ENCODE measurements at places on chromosomes 2 and 18. TPM values are rescaled to one million over a fixed set of nuclear protein-coding genes. Genes with fewer than 3 reads are reported as not detected.
A peak's percentile ranks its signal among the peaks of the same experiment; 100 is the strongest.

- no peak overlapping the region for H3K4me3 ChIP-seq
- H3K36me3 ChIP-seq, result no peaks in the 10 kb centered on the region
- no peaks in the 10 kb centered on the region for H3K27me3 ChIP-seq
Measured at GRCh38 chr2:142075826-142076225, 55.0 kb downstream of the LRP1B start.

GRCh38 chr18:7982216-7982615 lies 415.1 kb downstream of the PTPRM start:
- no peak for DNase-seq
- no peaks in the 10 kb centered on the region for H3K4me1 ChIP-seq
- no peaks in the 10 kb centered on the region for H3K27me3 ChIP-seq
- no peaks in the 10 kb centered on the region for H3K36me3 ChIP-seq
- H3K27ac ChIP-seq, result no peak overlapping the region

DNA sequence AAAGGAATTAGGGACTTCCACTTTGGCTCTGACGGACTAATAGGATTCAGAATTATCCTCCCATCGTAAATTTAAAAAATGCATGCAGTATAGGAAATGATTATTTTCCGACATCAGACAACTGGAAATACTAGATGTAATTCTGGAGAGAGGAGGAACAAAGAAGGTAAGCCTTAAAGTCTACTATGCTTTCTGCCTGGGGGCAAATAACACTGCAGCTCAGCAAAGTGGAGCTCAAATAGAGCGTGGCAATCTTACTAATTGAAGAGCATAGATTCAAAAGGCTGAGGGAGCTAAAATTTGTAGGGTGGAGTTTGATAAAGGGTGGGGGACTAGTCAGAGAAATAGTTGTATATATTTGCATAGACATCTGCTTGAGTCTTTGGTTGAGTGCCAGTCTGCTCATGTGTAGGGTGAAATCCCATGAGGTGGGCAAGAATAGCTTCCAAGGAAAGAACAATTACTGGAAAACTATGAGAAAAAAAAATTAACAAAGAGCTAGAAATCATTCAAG lies 23.8 kb downstream of the COPS8 start:
- H3K27me3 ChIP-seq, result no peaks in the 10 kb centered on the region
- no peaks in the 10 kb centered on the region for H3K4me1 ChIP-seq
- no peak overlapping the region for H3K4me3 ChIP-seq
- H3K27ac ChIP-seq, result no peak overlapping the region

DNA sequence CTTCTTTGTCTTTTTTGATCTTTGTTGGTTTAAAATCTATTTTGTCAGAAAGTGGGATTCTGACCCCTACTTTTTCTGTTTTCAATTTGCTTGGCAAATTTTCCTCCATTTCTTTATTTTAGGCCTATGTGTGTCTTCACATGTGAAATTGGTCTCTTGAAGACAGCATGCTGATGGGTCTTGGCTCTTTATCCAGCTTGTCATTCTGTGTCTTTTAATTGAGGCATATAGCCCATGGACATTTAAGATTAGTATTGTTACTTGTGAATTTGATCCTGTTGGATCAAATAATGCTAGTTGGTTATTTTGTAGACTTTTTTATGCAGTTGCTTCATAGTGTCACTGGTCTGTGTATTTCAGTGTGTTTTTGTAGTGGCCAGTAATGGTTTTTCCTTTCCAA lies 26.3 kb upstream of the DSG1 start:
- no peaks in the 10 kb centered on the region for H3K4me1 ChIP-seq
- H3K27ac ChIP-seq, result no peak overlapping the region
- no peak overlapping the region for H3K4me3 ChIP-seq

- H3K4me3 ChIP-seq, result no peak overlapping the region
- H3K27ac ChIP-seq, result peak overlapping the region; percentile 73
- no peaks in the 10 kb centered on the region for H3K36me3 ChIP-seq
- no peaks in the 10 kb centered on the region for H3K4me1 ChIP-seq
- DNase-seq, result no peak
Measured at GRCh38 chr2:205705511-205706349, 23.4 kb downstream of the NRP2 start.

DNA sequence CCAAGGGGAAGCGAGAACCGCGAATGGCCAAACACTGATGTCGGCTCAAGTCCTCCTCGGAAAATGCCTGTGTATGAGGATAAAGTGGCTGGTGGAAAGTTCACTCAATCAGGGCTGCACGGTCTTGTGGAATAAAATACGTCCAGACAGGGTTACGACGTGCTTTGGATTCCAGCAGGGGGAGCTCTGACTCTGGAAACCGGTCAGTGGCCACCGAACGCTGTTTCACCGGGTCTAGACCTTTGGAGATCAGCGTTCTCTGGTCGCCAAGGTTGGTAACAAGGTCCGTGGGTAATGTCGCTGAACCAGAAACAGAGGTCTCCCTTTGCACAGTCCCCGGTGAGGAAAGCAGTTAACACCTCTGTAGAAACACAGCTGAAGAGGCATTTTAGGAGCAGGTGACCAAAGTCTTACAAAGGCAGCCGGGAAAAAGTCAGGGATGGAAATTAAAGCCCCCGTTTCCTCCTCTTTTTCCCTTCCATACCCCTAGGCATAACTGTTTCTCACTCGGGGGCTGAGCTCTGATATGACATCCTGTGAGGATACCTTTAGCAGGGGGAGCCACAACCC lies 47.8 kb downstream of the CDCA7 start:
- DNase-seq, result peak; percentile 79
- H3K4me1 ChIP-seq, result peaks cover 16% of the 10 kb centered on the region
- H3K36me3 ChIP-seq, result no peaks in the 10 kb centered on the region
- no peaks in the 10 kb centered on the region for H3K27me3 ChIP-seq
- no peak overlapping the region for H3K27ac ChIP-seq

DNA sequence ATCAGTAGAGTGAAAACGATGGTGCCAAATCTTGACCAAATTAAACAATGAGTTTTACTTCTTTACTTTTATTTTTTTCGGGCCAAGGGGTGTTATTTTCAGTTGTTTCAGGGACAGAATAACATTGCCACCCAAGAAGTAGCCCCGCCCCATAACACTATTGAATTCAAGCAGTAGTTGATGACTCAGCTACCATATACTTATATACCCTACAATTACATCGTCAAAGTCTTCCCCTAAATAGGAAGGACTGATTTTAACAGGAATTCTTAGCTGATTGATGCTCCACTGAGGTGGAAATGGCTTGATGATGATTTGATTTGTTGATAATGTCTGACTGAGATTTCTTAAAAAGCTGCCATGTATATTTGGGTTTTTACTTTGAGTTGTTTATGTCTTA lies 24.7 kb downstream of the LYPD6B start:
- DNase-seq, result no peak
- no peak overlapping the region for H3K27ac ChIP-seq
- H3K27me3 ChIP-seq, result no peaks in the 10 kb centered on the region
- no peaks in the 10 kb centered on the region for H3K4me1 ChIP-seq
- H3K4me3 ChIP-seq, result no peak overlapping the region

DNA sequence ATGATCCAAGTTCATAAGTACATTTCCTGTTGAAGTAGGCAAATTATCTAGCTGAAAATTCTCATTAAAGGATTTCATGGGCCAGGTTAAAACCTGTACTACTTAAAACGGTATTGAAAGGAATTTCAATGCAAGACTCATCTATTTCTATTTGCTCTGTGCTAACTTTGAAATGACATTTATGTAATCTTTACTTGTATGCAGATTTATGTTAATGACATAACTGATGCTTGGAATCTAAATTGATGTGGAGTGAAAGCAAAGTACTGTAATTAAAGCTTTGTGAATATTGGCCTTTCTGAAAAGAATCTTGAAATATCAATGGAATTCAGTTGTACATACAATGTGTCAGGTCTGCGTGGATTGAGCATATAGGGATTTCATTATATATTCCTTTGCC lies 390.0 kb downstream of the CPS1 start:
- H3K27me3 ChIP-seq, result no peaks in the 10 kb centered on the region
- H3K4me3 ChIP-seq, result no peak overlapping the region

- H3K36me3 ChIP-seq, result no peaks in the 10 kb centered on the region
- DNase-seq, result no peak
- no peaks in the 10 kb centered on the region for H3K4me1 ChIP-seq
- H3K27me3 ChIP-seq, result no peaks in the 10 kb centered on the region
Measured at GRCh38 chr2:134482131-134482723, 228.4 kb downstream of the MGAT5 start.

GRCh38 chr18:37420315-37420880 lies 145.2 kb downstream of the CELF4 start:
- no peak for DNase-seq
- H3K36me3 ChIP-seq, result no peaks in the 10 kb centered on the region
- H3K27me3 ChIP-seq, result no peaks in the 10 kb centered on the region
- H3K4me1 ChIP-seq, result no peaks in the 10 kb centered on the region
- no peak overlapping the region for H3K4me3 ChIP-seq
- no peak overlapping the region for H3K27ac ChIP-seq

The PLEK gene
- total RNA-seq, result 9.2 TPM

The ARL6IP6 gene
- total RNA-seq, result 17.5 TPM
